NCI-H526 (cell line): ENCODE measurements at places on chromosomes 3 and 15.

GRCh38 chr3:157931517-157931916, 174.7 kb downstream of the SHOX2 start:
- no peak for DNase-seq

DNA sequence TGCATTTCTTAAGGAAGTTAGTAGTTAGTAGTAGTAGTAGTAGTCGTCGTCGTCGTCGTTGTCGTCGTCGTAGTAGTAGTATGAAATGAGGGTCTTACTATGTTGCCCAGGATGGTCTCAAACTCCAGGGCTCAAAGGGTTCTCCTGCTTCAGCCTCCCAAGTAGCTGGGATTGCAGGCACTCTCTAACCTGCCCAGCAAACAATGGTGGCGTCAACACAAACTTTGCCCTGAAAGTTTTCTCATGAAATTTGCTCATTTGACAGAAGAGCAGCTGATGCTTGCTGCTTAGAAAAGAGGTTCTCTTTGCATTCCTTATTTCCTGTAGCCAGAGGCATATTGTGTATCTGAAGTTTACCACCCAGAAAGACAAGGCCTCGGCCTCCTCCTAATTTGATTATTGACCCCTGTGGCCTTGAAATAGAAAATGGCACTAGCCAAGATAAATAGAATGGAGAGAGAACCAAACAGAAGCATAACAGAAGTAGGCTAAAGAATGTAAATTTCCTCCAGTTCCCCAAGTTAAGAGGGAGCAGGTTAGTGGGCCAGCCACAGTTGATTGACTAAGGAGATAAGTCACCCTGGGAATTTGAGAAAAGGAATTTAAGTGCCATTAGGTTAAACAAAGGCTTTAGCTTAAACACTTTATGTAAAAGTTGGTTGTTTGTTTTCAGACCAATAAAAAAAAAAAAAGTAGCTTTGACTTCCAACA, 166.2 kb upstream of the ROBO2 start:
- DNase-seq = no peak

- no peak for DNase-seq
Measured at GRCh38 chr15:86892774-86893449, 813.2 kb downstream of the AGBL1 start.

DNA sequence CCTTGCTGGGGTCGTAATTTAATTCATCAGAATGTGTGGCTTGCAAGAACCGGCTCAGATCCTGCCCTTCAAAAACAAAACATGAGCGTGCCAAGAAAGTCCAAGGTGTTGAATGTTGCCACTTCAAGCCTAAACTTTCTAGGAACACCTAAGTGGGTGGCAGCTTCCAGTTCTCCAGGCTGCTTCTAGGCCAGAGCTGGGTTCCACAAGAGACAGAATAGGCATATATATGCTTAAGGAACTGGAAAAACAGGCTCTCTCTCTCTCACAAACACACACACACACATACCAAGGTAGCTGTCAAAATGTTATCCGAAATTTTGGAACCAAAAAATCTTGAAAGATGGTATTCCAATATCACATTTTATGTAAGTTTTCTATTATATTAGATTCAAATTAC, 890 bp upstream of the ADIPOQ start:
- no peak for DNase-seq
